HuH-7 (cell line): ENCODE measurements at places on chromosomes 3 and 15.

DNA sequence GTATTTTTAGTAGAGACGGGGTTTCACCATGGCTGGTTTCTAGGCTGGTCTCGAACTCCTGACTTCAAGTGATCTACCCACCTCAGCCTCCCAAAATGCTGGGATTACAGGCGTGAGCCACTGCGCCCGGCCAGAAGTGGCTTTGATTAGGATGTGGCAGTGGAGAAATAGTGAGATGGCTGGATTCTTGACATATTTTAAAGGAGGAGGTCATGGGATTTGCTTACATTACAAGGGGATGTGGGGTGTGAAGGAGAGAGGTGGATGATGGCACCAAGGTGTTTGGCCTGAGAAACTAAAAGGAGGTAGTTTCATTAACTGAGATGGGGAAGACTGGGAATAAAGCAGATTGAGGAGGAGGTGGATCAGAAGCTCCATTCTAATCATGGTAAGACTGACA, 15.0 kb upstream of the LTF start:
- no peak for DNase-seq

DNA sequence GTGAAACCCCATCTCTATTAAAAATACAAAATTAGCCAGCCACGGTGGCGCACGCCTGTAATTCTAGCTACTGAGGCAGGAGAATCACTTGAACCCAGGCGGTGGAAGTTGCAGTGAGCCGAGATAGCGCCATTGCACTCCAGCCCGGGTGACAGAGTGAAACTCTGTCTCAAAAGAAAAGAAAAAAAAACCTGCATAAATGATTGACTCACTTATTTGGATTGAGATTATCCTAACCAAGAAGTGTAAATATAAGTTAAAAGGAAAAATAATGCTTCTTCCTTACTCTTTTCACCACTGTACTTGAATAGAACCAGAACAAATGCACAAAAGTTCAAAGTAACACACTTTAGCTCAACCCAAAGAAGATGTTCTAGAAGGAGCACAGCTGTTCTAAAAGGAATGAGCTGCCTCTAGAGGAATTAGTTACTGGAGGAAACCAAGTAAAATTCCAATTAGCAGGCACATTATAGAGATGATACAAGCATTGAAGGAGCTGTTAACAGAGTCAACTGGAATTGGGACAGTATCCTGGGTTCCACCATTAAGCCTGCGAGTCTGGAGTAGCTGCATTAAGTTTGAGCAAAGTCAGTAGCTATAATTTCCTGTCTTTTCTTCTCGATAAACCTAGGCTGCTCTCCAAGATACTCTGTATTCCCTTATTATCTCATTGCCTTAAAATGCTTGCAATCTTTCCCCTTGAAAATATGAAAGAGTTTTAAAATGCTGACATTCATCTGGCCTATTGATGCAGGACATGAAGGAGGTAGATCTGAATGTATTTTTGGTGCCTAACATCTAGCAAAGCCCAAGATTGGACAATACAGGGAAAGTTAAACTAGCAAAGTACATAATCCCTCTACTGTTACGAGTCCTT, 9.5 kb downstream of the MTHFS start:
- no peak for DNase-seq

DNA sequence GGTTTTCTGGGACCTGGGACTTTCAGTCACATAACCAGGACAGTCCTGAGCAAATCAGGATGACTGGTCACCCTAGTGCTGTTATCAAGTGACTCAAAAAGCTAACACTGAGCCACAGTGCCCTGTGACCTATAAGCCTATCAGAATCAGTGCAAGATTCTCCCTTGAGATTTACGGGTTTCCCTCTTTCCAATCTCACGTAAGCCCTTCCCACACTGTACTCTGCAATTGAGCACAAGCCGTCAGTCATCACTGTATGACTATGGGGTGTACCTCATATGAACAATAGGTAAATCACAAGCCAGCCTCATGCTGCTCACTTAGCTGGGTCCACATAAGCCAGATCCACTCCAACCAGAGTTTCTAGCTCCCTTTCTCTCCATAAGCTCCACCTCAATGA, 21.0 kb upstream of the CLDN18 start:
- DNase-seq, result no peak

- no peak for DNase-seq
These were observed 31.6 kb downstream of the CBLB start for GRCh38 chr3:105837143-105837740.

DNA sequence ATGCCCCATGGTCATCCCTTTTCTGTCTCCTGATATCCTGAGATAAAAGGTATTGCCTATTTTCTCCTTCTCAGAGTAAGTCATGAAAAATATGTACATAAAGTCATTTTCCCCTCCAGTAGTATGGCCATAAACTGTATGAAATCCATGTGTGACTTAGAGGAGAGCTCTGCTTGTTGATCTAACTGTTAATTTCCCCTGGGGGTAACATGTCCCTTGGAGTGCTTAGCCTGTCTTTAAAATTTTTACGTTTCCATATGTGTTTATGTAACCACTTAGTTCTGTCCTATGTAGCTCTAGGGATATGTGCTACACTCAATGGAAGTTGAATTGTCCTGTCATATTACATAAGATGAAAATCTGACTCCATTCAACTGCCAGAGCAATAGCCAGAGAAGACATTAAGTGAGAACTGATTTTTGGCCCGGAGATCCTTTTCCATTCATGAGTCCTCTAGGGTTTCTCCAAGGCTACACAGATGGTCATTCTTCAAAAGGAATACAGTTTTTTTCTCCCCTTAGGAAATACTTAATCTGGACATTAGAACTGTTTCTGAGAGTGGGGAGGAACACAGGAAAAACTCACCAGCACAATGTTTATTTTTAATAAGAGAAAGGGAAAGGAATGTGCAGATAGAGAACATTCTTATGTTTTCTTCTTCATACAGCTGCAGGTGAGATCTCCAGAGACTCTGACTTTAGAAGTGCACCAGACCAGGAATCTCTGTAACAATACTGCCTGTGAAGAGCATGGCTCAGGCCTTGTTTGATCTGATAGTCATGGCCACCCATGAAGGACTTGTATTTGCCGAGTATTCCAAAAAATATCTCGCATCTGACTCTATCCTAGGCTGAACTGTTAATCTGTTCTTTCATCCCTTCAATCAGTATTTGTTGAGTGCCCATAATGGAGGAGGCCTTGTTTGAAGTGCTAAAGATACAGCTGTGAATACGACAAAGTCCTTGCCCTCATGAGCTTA, 29.8 kb upstream of the CLRN1 start:
- no peak for DNase-seq

DNA sequence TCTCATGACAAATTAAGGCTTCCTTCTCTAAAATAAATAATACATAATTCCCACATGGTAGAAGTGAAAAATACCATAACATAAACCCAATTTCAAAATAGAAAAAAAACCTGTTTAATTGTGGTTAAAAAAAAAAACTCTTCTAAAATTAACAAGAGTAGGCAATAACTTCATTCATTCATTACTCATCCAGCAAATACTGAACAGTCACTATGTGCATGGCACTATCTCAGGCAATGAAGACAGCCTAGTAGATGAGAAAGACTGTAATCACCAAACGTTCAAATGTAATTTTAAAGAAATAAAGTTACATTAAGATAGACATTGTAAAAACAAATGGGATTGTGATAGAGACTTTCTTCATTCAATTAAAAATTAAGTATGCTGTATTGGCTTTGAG, 43.4 kb downstream of the TFDP2 start:
- no peak for DNase-seq

DNA sequence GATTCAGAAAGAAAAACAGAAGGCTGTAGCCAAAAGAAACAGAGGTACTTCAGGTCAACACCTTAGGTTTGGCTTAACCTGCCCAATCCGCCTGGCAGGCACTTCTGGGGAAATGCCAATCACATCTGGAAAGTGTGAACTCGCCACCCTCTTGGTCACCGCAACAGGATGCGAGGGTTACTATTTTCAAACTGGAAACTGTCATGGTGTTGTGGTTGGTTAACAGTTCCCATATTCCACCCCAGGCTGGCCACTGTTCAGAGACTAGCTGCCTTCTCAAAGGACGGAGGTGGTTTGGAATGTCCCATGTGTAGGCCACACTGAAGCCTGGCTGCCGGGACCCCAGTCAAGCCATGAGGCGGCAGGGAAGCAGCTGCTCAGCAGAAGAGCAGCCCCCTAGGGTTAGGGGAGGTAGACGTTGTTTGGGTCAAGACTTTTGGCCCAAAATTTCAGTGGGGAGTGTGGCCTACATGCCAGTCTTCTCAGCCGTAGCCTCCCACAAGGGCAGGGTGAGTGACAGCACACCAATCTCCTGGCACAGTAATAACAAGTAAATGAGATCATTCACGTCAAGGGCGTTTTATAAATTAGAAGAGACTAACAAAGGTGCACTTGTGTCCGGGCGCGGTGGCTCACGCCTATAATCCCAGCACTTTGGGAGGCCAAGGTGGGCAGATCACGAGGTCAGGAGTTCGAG, 54.6 kb downstream of the UMPS start:
- no peak for DNase-seq

GRCh38 chr3:42489116-42489936, 13.1 kb upstream of the VIPR1 start:
- no peak for DNase-seq

DNA sequence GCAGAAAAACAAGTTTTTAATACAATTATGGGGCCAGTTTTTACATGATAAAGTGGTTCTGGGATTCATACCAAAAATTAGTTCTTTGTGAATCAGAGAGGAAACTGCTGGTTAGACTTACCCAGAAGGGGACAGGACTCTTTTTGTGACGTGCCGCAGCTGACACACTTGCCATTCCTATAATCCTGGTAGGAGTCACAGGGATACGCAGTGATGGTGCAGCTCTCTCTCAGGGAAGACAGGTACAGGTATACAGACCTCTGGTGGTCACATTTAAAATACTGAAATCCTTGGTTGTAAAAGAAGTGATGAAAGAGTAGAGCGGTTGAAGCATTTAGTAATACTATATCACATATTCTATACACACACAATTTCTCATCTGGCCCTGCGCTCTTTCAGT, 20.2 kb upstream of the TMEM41A start:
- peak; percentile 20 for DNase-seq

GRCh38 chr15:41603941-41604911, 45.2 kb downstream of the TYRO3 start:
- DNase-seq, result peak; percentile 55

GRCh38 chr15:40241269-40242212, 2.7 kb downstream of the PAK6 start:
- no peak for DNase-seq

DNA sequence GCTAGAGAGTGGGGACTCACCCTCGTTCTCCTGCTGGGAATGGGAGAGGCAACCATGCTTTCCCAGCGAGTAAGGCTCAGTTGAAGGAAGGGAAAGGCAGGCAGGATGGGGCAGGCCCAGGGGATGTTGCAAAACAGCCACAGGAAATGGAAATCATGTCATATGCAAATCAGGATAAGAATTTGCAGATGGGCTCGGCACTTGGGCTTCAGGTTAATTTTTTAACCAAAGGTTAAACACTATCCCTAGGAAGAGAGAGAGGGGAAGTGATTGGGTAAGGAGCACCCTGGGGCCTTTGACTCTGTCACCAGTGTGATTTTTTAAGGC, 14.6 kb upstream of the PLA2G4E start:
- peak; percentile 34 for DNase-seq

- DNase-seq, result peak; percentile 30
These were observed 117.5 kb downstream of the PDCD6IP start for GRCh38 chr3:33915796-33916546.
